ENCODE measurements at places on chromosomes 7 and 10.

- no peak for DNase-seq
These were observed 222.3 kb downstream of the KIF20B start for GRCh38 chr10:89923661-89924060.

GRCh38 chr7:64878684-64879083 lies 24.4 kb upstream of the ZNF273 start:
- no peak for DNase-seq

DNA sequence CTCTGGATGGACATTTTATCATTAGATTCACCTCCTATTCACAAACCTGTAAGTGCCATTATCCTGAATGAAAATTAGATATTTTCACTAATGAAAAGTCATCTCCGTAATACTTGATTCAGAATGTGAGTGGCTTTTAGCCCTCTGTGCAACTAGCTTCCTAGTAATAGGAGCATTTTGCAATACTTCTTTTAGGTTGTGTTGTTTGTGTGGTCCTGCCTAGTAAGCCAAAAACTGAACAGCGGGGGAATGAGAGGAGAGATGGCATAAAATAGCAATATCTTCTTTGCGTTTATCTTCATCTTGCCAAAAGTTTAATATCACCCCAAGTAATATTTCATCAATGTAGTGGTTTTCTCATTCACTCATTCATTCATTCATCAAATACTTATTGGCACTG lies 507.5 kb upstream of the CELF2 start:
- no peak for DNase-seq

- DNase-seq: no peak
These were observed 28.5 kb upstream of the LOXL4 start for GRCh38 chr10:98296524-98296923.

DNA sequence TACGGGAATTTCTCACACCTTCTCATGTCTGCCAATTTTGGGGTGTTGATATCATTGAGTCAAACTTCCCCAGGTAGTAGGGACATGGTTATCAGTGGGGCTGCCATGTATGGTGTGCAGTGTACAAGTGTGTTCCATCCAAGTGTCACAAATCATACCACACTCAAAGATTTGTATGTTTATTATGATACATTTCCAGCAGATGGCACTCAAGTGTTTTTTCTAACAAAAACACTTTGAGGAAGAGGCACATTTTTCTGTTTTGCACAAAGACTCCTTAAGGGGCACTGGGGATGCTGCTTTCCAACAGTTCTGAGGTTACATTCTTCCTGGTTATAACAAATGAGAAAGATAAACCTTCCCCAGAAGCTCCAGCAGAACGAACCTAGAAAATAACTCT lies 414.5 kb downstream of the REEP3 start:
- DNase-seq: no peak

DNA sequence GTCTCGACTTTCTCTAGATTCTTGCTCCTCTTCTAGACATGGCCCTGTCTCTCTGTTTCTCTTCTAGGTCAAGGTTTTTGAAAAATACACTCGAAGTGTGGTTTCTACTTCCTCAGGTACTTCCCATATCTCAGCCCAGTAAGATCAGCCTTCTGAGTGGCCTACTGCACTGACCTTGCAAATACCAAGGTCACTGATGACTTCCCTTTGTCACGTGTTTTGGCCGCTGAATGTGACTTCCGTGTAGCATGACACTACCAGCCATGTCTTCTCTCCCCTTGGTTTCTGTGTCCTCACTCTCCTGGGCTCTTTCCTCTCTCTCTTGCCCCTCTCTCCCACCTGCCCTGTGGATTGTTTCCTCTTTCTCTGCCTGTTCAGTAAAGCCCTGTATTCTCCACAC lies 7.9 kb upstream of the WIPF3 start:
- no peak for DNase-seq

- peak; percentile 34 for DNase-seq
These were observed 123.6 kb downstream of the RNF32 start for GRCh38 chr7:156764016-156764669.

- DNase-seq: no peak
These were observed 102.0 kb upstream of the FAM20C start for GRCh38 chr7:90111-91063.

GRCh38 chr10:15346440-15347141 lies 24.5 kb downstream of the FAM171A1 start:
- DNase-seq: no peak

DNA sequence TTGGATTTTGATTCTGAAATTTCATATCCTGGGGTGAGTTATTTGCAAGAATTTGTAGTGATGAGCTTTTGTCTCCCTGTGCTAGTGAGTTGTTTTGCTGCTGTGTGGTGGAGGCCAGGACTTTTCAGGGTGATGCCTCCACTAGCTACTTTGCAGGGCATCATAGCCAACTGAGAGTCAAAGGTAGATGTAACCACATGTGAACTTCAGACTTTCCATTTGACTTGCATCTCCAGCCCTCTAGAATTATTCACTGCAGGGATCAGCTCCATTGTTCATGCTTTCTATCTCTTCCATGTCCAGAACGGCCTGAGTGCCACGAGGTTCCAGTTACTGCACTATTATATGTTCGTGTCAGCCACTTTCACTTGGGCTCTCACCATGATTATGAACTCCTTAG lies 534.3 kb downstream of the GRM8 start:
- DNase-seq: no peak

DNA sequence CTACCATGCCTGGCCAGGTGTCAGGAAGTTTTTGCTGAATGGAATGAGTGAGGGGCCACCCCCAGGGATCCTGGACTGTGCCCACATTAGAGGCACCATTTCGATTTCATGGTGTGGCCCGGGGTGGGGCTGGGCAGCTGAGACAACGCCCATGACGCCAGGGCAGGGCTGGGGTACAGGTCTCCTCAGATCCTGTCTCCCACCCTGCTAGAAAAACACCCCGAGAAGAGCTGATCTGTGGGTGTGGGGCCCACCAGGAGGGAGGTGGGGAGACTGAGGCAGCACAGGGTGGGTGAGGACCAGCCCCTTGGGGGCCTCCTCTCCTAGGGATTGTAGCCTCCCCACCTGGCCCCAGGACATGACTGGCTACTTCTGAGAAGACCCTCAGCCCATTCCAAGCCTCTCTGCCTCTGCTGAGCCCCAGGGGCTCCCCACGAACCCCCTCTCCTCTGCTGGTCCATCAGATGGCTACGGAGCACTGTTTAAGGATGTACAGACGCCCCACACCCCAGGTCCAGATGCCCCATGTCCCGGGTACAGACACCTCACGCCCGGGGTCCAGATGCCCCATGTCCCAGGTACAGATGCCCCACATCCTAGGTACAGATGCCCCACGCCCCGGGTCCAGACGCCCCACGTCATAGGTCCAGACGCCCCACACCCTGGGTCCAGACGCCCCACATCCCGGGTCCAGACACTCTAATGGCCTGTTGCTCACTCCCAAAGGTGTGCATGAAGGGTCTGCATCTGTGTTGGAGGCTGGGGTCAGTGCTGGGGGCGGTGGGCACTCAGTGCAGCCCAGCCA lies 99.4 kb downstream of the MICALL2 start:
- DNase-seq: no peak

DNA sequence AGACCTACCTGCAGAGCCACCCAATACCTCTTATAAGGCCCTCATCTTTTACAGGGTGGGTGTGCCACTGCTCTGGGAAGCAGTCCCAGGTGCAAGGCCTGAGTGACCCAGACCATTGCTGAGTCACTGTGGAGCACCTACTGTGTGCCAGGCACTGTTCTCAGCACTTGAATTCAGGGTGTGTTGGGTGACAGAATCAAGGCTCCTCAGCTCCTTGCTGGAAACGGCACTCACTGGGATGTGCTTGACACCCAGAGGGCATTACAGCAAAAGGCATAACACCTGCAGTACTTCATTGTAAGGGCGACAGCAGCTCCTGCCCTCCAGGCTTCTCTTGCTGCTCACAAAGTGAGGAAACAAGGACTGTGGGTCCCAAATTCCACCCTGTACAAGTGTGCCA lies 7.1 kb downstream of the CAMK2B start:
- no peak for DNase-seq

DNA sequence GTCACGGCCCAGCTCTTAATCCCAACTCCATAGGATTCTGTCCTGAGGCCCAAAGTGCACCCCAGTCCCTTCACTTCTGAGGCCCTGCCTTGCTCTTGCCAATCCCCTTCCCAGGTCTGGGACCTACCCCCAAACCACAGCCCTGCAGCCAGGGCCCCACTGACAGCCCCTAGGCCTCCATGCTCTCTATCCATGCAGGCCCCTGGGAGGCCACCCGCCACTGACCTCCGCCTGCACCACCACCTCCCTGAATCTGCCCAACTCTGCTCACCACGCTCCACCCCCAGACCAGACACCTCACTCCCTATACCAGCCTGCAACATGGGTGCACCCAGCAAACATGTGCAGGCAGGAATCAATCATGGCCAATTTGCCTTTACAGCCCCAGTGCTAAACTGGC lies 10.2 kb downstream of the SLIT1 start:
- DNase-seq: no peak

GRCh38 chr10:33235251-33235884 lies 99.1 kb downstream of the NRP1 start:
- no peak for DNase-seq

- peak; percentile 57 for DNase-seq
These were observed 16.8 kb upstream of the ZNF467 start for GRCh38 chr7:149790146-149790548.

GRCh38 chr10:3978174-3978573 lies 193.2 kb upstream of the KLF6 start:
- no peak for DNase-seq

- no peak for DNase-seq
These were observed 170.7 kb downstream of the EXOC4 start for GRCh38 chr7:133423618-133424017.

DNA sequence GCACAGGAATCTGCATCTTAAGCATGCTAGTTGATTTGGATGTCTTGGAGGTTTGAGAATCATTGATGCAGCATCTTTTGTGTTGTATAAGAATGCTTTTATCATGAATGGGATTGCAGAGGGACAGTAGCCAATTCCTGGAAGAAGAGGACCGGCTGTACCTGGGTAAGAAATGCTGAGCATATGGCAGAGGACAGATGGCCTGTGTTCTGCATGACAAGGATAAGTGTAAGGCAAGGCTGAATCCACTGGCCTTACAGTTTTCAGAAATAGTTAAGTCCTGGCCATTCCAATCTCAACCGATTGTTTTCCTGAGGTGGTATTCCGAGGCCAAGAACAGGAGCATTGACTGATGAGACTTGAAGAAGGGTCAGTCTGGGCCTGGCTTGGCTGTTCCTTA lies 24.4 kb upstream of the KBTBD2 start:
- no peak for DNase-seq

DNA sequence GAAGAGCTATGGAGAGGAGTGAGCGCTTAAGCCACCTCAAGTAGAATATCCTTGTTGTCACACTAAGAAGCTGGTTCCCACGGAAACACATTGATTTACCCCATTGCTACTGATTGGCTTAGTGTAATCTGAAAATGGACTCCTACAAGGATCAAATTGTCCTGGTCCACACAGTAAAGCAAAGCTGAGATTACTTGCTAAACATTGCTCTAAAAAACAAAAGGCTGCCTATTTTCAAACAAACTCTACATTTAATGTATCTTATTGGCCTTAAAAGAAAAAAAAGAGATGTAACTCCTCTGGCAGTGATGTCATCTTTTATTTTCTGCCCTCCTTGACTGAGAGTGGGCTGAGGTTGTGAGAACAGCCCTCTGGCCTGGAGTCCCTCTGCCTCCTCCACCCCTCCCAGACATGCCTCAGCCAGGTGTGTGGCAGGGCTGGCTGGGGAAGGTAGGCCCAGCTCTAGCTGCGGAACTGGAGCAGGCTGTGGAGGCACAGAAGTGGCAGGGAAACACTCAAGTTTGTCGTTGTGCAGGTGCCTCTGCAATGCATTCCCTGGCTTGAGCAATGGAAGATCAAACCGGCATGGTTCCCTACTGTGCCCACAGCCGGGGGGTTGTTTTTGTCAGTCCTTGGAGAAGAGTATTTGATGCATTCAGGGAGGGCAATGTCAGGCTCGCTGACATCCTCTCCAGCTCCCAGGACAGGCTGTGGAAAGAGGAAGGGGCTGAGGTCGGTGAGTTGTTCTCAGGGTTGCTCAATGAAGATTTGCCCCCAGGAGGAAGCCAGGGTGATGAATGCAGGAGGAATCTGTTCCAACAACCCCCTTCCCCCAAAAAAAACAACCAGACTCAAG lies 9.1 kb downstream of the KLF6 start:
- DNase-seq: no peak

DNA sequence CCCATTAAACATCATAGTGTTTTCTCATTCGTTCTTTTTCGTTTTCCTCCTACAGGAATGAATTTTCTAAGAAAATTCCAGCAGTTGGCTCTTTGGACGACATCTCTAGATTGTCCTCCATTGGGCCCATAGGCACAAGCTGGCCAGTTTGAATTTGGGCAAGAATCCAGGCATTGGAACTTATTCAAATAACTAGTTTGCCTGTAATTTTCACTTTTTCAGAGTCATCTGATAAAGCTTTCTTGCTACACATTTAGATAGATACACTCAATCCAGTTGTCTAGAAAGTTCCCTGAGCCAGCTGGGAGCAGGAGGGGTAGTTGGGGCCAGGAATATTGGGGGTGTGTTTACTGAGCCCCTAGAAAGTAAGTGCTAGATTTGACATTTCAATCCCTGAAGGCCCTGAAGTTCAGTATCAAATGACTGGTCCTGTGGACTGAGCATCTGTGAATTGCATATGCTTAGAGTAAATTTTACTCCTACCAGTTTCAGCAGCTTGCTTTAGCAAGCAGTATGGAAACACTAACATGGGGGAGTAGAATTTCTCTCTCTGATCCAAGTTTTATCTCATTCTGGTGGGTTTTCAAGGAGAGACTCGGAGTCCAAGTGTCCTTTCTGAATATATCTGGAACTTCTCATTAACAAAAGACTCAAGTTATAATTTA lies 5.2 kb downstream of the EGFR start:
- no peak for DNase-seq

DNA sequence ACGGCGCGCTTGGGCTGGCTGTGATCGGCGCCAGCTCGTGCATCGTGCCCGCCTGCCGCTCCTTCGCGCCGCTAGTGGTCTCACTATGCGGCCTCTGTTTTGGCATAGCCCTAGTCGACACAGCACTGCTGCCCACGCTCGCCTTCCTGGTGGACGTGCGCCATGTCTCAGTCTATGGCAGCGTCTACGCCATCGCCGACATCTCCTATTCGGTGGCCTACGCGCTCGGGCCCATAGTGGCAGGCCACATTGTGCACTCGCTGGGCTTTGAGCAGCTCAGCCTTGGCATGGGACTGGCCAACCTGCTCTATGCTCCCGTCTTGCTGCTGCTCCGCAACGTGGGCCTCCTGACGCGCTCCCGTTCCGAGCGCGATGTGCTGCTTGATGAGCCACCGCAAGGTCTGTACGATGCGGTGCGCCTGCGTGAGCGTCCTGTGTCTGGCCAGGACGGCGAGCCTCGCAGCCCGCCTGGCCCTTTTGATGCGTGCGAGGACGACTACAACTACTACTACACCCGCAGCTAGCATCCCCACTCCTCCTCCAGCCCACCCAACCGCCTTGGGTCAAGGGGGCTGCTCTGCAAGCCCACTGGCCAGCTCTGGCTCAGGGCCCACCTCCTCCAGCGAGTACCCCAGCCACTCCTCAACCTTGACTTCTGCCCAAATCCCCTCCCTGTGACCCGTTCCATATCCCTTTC lies 1.9 kb downstream of the SLC18A3 start:
- no peak for DNase-seq

GRCh38 chr10:71555724-71556119 lies 159.0 kb downstream of the CDH23 start:
- no peak for DNase-seq

GRCh38 chr10:112783351-112784021 lies 166.6 kb upstream of the TCF7L2 start:
- DNase-seq: no peak

- DNase-seq: no peak
These were observed 712.5 kb upstream of the ANKRD30A start for GRCh38 chr10:36412942-36413341.

Data from activated naive CD4-positive, alpha-beta T cell treated with anti-CD3 and anti-CD28 coated beads for 36 hours (primary cell).